CD4-positive, alpha-beta T cell treated with Interleukin-17A for 1 hour (primary cell): ENCODE measurements at places on chromosomes 16 and 17.
A peak's percentile ranks its signal among the peaks of the same experiment; 100 is the strongest.

DNA sequence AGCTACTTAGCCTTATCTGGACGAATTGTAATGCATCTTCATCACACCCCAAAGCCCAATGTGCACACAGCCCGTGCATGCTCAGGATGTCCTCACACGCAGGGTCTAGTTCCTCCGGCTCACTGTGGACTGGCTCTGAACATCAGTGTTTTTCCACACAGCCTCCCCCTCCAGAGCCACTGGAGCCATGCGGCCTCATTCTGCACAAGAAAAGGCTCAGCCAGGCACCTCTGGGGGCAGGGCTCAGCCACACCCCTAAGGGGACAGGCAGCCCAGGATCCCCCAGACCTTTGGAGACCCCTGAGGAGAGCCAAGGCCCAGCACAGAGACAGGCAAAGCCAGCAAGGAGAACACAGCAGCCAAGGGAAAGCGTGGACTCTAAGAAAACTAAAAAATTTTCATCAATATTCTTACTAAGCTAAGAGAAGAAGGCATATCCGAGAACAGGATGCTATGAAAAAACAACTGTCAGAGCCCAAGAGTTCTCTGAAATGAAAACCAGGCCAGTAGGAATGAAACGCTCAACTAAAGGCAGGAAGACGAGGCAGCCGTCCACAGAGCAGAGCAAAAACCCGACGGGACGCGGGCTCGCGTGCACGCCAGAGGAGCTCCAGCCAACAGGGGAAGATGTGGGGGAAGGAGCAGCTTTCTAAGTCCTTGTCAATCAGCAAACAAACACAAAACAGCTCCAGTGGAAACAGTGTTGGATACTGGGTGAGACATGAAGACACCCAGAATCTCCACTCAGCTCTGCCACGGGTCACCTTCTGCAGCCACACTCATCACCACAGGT, 34.5 kb downstream of the MAP1LC3B start:
- DNase-seq = no peak

DNA sequence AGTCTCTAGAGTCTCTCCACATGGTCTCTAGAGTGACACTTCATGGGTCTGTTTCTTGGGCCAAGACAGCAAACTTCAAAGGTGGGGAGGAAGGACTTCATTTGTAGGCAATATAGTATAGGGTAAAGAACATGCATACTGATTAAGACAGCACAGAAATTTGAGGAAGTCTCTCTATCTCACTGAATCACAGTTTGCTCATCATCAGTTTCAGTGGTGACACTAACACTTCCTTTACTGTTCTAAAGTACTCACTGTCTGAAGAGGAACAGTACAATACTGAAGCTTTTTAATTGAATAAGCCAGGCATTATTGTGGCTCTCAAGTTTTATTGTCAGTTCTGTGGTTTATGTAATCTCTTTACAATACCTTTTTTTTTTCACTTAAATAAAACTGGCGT, 656.4 kb upstream of the CDH8 start:
- no peak for DNase-seq

GRCh38 chr17:13490427-13490826, 111.3 kb downstream of the HS3ST3A1 start:
- no peak for DNase-seq

- no peak for DNase-seq
Observed at GRCh38 chr16:27232901-27233625, 29.7 kb downstream of the KDM8 start.

DNA sequence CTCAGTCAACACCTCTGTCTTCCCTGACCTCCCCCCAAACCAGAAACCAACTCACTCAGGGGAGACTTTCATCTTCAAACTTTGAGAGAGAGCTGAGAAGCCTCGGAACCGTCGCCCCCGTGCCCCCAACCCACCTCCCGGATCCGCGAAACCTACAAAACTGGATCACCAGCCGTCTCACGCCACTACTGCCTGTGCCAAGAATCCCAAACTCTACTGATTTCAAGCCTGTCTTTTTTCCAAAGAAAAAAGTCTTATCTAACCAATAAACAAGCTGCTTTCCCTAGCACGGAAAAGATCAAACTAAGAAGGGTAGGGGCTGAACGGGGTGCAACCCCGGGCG, 2.0 kb downstream of the AXIN2 start:
- DNase-seq = no peak

- DNase-seq = no peak
Observed at GRCh38 chr16:68921637-68922036, 78.3 kb downstream of the TANGO6 start.

DNA sequence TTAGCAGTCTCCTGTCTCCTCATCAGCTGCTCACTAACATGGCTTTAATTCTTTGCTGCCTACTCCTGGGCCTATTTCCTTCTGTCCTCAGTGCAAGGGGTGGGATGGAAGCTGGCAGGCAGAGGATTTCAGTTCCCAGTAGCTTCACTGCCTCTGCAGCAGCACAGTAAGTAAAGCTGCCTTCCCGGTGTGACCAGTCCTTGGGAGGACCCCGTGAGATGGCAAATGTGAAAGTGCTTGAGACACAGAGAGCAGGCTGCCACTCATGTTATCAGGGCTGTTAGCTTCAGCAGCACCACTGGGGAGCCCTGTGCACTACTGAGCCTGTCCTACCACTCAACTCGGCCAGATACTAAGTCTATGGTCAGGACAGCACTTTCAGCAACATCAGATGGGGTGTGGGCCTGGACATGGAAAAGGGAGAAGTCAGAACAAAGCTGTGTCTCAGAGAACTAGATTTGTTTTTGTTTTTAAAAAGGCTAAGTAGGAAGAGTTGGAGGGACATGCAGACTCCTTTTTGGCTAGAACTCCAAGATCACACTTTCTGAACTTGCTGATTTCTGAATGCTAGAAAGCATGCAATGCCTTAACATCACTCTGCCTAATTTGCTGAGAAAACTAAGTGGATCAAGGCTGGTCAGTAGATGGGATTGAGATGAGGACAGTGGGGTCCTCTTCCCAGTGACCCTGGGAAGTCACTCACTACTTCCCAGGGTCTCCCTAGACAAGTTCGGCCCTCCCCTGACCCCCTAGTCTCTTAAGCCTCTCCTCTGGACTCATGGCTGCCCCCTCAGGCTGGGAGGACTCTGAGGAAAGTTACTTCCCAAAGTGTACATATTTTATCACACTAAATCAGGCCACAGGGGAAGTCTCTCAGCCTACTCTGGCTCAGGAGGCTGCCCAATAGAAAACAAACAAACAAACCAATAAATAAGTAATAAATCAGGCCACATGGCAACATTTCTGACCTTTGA, 1.1 kb downstream of the ACSF2 start:
- peak; percentile 29 for DNase-seq

DNA sequence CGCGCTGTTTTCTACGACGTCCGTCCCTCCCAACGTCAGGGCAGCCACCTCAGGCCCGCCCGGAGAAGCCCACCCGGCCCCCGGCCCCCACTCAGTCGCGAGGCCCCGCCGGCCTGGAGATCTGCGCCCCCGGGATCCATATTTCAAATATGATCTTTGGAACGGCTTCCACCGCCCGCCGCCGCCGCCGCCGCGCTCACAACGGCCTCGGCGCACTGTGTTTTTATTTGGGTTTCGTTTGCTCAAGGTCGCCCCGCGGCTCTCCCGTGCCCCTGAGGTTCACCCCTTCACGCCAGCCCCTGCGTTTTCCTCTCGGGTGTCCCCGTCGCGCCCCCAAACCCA, 4.2 kb upstream of the CBX4 start:
- DNase-seq = no peak

GRCh38 chr16:49921791-49922456, 66.0 kb upstream of the ZNF423 start:
- peak; percentile 30 for DNase-seq

DNA sequence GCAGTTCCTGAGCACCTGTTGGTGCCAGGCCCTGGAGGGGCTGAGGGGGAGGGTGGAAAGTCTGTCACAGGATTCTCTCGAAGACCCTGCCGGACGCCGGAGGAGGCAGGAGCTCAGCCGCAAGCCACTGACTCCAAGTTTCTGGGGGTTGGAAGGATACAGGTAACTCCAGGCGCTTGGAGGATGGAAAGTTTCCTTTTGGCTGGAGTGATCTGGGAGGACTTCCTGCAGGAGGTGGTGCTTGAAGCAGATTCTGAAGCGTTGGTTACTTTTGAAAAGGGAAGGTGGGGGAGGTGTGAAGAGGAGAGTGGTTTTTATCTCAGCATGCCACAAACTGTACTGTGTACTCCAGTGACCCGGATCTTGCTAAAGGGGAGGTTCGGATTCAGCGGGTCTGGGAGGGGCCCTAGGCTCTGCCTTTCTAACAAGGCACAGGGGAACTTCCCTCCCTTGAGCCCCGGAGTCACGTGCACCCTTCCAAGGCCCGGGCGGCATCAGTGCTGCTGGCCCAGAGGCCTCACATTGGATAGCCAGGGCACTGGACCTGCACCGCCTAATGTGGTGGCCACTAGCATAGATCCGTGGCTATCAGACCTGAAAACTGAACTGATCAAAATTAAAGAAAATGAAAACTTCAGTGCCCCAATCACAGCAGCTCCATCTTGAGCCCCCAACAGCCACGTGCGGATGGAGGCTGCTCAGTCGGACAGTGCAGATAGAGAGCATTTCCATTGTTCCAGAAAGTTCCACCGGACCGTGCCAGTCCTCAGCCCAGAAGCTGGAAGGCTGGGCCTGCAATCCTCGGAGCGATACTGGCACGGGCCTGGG, 42.2 kb upstream of the GSE1 start:
- DNase-seq = peak; percentile 75

DNA sequence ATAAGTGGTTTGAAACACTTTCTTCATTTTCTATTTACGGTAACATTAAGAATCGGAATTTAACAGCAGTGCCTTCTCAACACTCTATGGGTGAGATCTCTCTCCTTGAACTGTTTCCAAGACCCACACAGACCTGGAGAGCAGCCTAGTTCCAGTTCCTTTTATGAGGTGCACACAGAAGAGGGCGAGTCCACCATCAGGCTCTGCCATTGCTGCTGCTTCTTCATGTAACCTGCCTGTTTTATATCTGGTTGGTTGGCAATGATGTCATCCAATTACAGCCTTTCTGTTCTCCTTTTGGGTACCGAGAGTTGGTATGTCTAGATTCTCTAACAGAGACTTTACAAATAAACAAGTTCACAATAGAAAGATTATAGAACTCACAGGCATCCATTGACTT, 225.7 kb downstream of the UTP18 start:
- DNase-seq = no peak

- DNase-seq = no peak
Observed at GRCh38 chr17:35978346-35978745, 3.0 kb downstream of the CCL16 start.

DNA sequence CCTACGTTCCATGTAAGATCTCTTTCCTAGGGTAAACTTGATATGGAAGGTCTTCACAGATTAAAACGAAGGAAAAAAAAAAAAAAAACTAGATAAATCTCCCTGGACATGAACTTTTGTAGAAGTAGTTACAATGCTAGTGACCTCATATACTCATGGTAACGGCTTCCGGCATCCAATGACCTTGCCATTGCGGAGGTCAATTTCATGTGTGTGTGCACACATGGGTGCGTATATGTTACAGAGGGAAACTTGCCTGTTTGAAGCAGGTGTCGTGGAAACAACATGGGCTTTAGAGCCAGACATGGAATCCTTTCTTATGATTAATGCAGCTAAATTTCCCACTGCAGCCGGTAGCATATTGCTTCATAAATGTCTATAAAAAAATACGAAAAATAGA, 435.5 kb downstream of the MAF start:
- no peak for DNase-seq

GRCh38 chr16:30582611-30583340, 2.7 kb downstream of the ZNF785 start:
- no peak for DNase-seq

DNA sequence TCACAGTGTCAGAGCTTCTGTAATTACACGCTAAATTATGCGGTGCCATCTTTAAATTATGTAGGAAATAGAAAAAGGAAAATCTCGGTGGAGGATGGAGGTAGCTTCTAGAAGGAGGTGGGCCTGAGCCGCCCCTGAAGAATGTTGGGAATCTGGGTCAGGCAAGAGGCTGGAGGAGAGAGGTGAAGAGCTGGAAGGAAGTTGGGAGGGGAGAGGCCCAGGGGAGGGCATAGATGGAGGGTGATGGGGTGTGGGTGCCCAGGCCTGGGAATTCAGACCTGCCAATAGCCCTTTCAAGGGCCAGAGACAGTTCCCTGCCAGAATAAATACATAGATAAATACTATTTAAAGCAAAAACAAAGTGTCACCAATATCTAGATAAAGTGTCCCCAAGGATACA, 415.0 kb upstream of the HSBP1 start:
- DNase-seq = no peak

DNA sequence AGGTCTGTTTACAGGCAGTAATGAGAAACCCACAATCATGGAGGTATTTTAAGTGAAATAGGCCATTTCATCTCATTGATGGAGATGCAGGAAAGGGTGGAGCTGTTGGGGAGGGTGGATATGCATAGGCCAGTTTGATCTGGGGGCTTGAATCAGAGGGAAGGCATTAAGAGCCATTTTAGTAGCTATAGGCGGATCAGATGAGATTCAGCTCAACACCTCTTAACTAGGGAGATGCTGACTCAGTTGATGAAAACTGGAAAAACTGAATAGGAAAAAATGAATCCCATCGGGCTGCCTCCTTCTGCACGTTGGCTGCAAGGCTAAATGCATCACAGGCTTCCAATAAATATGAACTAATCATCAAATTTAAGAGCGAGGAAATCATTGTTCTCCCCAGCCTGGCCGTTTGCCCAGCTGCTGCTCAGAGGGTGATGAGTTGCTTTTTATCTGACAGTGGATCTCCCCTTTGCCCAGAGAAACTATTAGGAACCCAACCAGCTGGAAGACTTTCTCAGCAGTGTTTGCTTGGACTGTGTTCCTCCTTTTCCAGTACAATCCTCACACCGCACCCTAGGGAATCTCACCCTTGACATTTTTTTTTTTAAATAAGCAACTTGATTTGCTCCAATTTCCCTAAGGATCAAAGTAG, 149.6 kb downstream of the SOX9 start:
- DNase-seq = no peak

DNA sequence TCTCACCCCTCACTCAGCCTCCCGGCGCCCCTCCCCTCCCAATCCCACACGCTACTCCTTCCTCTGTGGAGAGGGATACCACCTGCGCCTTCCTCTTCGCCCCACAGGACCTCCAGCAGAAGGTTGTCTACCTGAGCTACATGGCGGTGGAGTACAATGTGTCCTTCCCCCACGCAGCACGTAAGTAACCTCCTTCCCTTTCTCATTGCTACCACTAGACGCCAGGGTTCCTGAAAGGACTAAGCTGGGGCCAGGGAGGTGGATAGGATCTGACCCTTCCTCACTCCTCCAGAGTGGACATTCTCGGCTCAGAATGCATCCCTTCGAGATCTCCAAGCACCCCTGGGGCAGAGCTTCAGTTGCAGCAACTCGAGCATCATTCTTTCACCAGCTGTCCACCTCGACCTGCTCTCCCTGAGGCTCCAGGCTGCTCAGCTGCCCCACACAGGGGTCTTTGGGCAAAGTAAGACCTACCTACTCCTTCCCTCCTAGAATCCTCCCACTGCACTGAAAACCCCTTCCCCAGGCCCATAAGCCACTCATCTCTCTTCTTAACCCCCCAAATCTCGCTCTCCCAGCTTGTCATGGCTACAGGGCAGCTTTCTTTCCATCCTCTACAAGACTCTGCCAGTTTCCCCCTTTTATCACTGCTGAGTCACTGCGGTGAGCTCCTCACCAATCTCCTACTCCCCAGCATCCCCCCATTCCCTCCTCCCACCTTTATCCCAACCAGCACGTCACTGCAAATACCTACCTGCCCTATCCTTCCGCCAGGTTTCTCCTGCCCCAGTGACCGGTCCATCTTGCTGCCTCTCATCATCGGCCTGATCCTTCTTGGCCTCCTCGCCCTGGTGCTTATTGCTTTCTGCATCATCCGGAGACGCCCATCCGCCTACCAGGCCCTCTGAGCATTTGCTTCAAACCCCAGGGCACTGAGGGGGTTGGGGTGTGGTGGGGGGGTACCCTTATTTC, 1.5 kb downstream of the CD68 start:
- no peak for DNase-seq
